ENCODE measurements at places on chromosomes 16 and 17.

DNA sequence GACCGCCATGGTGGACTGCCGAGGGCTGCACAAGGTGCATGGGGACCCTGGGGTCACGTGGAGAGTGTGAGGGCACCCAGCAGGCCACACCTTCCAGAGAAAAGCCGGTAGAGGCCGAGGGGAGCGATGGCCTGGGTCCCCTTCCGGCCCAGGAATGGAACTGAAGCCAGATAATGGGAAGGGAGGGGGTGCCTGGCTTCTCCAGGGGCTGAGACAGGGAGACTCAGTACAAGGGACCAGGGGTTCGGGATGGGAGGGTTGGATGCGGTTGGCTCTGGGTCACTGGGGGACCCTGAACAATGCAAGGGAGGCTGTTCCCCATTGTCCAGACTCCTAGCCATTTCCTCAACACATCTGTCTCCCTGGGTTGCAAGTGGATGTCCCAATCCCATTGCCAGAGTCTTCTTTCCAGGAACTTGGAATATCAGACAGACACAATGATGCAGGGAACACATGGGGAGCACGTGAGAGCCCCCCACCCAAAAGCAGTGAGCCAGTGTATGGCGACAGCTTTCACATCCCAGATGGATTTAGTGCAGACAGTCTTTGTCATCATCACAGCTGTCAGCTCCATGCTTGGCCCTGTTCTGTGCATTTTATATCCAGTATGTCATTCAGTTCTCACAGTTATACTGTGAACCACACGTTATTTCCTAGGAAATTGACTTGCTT is 23.6 kb upstream of the DNAI2 start:
- no peak for DNase-seq

- DNase-seq = no peak
Observed at GRCh38 chr16:22955461-22956070, 141.6 kb downstream of the HS3ST2 start.

DNA sequence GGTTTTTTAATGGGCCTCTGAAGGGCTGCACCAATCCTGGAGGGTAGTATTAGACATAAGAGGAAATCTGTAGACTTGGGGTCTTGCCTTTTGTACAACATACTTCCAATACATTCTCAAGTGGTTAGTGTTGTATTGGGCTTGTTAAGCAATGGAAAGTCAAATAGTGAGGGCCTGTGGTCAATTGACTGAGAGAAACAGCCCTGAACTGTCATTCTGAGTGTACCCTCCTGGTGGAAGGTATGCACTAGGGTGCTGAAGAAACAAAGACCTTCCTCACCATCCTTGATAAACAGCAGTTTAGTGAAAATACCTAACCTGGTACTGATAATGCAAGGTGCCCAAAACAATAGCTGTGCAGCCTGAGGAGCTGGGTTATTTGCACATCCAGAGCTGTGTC is 22.2 kb downstream of the OR2C1 start:
- DNase-seq = no peak

- no peak for DNase-seq
Observed at GRCh38 chr16:4026854-4027253, 89.4 kb downstream of the ADCY9 start.

DNA sequence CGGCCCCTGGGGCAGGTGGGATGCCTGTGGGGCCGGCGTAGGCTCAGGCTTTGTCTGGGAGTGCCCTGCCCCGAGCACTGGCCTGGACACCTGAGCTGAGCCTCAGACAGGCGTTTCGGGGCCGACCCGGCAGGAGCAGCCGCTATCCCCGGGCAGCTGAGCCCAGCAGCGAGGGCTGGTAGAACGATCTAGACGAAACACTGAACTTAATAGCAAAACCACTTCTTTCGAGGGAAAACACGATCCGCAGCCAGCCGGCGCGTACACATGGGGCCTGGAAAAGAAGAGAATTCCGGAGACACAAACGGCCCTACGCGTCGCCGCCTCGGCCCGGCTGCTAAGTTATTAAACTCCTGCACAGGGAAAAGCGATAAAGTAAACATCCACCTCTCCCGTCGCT is 22.0 kb upstream of the SSTR5 start:
- no peak for DNase-seq

- no peak for DNase-seq
Observed at GRCh38 chr17:33751702-33752065, 458.6 kb upstream of the ASIC2 start.
